ENCODE measurements at places on chromosomes 4 and X.
A peak's percentile ranks its signal among the peaks of the same experiment; 100 is the strongest.

- DNase-seq = no peak
Measured at GRCh38 chr4:114791976-114792375, 193.4 kb downstream of the UGT8 start.

DNA sequence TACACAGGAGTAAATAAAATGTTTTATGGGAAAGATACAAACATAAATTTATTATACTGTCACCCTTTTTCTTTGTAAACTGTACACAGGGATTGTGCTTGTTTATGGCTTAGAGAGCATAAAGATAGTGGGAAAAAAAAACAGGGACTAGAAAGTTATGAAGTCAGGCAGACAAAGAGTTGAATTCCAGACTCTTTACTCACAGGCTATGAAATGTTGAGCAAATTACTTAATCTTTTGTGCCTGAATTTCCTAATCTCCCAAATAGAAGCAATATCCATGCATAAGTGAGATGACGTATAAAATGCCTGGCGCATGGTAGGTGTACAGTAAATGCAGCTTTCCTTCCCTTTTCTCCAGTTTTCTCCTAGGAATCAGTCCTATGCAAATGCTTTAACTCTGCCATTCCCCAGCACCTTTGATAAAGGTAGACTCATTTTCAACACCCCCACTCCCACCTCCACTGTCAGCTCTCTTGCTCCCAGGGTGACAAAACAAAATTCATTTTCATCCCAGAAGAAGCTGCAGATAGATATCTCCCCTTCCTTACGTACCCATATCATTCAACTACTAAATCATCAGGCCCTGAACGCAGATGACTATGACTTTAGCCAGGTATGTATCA lies 44.5 kb upstream of the BTC start:
- no peak for DNase-seq

DNA sequence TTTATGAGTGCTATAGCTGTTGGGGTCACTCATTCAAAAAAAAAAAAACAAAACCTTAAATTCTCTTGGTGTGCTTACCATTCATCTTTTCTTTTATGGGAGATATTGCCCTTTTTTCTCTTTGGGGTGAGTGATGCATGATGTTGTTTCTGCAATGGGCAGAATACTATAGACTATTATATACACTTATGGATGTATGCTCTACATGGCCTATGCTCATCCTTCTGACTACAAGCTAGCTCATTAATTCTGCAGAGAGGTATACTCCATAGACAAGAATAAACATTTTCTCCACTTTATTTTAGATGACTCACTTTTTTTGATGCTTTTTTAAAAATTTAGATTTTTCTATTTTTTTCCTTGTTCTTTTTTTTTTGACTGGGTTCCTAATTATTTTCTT lies 160.3 kb upstream of the ANK2 start:
- no peak for DNase-seq

DNA sequence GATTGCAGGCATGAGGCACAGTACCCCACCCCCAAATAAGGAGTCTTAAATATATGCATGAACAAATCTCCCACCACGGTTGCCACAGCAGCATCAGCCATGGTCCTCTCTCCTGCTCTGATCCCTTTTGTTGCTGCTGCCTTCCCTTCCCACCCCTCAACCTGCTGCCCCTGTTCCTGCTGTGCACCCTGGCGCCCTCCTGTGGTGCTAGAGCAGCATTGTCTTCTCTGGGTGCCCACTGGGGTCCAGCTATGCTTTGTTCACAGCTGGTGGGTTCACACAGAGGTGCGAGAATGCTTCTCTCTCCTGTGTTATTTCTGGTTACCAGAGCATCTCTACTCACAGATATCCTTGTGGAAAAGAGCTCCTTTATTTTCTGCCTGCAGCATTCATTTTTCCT lies 116.2 kb downstream of the GATB start:
- DNase-seq = peak; percentile 65

- DNase-seq = no peak
Measured at GRCh38 chrX:989959-990510, 222.4 kb downstream of the CRLF2 start.

DNA sequence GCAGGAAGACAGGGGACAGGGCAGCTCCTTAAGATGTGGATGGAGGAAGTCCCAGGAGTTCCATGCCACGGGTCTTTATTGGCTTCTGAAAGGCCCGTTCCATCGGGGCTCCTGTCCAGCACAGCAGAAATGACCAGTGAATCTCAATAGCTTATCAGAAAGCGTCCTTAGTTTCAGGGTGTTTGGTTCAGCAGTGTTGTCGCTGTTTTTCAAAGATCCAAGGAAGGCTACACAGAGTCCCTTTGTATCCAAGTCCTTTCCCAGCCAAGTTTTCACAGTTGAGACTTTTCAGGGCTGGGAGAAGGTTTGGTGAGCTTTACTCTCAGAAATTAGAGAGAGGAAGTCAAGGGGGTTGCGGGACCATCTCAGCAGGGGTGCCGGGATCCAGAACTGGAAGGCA lies 5.0 kb upstream of the ZCCHC4 start:
- no peak for DNase-seq

DNA sequence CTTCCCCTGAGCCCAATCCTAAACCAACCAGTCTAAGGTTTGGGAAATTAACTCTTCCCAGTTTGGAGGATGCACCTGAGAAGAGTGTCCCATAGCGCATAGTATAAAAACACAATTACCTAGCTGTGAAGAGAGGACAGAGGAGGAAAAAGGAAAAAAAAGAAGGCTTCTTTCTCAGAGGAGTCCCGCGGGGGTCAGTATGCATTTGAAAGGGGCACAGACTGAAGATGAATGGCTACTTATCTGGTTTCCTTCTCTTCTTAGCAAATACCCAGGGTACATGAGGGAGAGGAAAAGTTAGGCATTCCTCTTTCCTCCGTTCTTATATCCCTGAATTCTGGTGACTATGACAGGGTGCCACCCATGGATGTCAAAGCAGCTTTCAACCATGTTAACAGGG lies 96.9 kb downstream of the TMEM47 start:
- no peak for DNase-seq

- no peak for DNase-seq
Measured at GRCh38 chr4:141638230-141638629, 1.8 kb downstream of the IL15 start.

DNA sequence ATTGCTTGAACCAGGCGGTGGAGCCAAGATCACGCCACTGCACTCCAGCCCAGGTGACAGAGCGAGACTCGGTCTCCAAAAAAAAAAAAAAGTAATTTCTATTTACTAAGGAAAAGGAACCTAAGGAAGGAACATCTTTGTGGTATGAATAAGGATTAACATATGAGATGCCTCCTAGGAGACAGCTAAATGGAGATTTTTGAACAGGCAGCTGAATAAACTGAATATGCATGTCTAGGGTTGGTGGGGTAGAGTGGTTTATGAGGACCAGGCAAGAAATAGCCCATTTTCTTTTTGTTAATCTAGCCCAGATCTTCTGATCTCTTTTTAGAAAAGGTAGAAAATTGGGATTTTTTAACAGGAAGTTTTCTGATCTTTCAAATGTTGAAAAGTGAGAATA lies 59.9 kb upstream of the TBC1D14 start:
- no peak for DNase-seq

GRCh38 chrX:76253432-76253831 lies 80.6 kb downstream of the PBDC1 start:
- no peak for DNase-seq

- no peak for DNase-seq
Measured at GRCh38 chr4:25839233-25839632, 23.6 kb downstream of the SEL1L3 start.

DNA sequence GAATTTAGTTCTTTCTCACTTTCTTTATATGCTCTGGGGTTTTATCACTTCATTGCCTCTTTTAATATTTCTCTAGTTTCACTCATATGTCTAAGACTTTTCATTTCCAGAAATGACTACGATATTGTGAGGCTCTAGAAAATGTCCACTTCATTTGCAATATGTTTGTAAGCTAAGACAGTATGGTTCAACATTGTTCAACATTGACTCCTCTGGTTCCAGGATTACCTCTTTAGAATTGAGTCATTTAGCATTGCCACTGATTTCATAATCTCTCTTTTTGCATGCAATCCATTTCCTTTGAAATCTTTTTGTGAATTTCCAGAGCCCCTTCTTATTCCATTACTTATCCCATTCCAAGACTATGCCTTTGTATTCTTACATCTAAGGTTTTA lies 32.3 kb downstream of the BBS12 start:
- no peak for DNase-seq
